ENCODE measurements at places on chromosomes 4 and X.

DNA sequence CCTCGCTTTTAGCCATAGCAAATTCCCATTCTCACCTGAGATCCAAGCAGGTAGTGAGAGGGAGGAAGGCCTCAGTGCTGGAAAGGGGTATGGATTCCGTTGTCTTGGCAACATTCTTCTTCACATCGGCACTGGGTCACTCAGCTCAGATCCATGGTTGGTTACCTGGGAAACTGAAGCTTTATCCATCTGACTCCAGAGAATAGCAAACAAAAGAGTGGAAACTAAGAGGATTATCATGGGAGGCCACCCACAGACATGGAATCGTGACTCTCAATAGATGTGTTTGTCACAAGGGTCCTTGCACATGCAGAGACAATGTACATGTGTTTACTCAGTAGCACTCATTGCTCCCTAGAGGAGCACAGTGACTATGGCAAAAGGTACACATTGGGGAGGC lies 81.0 kb downstream of the MAGED4 start:
- DNase-seq: no peak

DNA sequence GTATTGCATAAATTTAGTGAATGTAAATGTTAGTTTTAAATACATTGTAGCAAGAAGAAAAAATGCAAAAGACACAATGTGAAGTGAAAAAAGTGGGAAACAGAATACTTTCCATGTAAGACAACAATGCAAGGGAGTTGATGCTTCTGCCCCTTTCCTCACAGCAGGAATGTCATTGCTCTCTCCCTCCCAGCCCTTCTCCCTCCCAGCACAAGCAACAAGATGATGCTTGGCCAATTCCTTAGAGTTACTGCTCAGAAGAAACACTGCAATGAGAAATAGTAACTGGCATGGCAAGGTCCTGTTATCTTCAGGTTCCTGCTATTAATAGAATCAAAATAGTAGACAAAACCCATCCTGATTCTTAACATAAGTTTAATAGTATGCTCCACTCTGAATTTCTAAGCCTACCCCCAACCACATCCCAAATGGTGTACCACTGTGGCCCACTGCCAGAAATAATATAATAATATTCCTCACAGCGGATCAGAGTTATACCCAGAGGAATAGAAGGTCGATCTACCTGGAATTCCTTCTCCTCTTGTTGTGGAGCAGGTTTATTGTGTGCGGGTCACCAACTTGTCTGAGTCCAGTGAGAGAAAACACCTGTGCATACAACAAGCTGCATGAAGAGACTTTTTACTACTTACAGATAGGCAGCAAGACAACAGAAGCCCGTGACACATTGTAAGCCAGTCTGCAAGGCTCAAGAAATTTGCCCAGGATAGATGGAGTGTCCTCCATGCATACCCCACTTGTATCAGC lies 69.8 kb upstream of the SLC7A11 start:
- DNase-seq: no peak

DNA sequence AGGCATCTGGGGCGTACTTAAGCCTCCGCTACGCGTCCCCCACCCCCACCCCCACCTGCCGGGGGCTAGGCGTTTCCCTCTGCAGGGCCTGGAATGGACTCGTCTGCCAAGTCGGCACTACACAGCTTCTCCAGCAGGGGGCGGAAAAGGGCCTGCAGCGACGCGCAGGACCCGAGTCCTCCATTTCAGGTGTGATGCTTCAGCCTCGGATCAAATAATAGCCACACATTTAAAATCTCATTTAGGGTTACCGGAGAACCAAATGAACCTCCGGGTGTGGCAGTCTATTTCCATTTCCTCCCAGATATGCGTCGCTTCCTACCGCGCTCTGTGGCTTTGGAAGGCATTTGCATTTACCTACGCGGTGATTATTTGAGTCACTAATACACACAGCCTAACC lies 2.9 kb downstream of the PAK3 start:
- DNase-seq: peak; percentile 12

DNA sequence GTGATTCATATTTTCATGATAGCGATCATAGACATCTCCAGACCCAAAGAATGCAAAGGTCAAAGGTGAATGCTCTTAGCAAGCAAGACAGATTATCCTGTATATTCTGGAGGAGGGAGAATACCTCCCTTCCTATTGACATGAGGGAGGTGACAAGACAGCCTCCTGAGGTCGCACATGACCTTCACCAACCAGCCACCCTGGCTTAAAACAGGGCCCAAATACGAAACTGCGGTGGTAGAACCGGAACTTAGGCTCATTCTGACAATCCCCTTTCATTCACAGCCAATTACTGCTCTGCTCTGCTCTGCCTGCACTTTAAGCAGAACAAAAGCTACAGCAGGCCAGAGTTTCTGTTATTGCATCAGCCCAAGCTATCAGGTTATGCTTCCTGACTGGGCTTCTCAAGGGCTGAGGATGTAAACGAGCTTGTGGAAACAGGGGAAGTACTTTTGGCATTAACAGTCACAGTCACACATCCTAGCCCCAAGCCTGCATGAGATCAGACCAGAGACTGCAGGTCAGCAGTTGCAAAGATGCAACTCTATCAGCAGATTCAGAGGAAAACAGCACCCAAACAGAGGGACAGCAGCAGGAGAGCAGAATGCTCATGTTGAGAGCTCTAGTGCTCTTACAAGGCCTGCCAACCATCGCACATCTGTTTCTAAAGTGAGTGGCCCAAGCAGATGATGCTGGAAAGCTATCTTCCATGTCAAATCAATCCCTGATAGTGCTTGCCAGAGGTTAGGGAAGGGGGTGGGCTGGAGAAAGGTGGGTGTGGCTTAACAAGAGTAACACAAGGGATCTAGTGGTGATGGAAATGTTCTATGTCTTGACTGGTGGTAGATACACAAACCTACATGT lies 51.3 kb upstream of the MAP3K15 start:
- no peak for DNase-seq

DNA sequence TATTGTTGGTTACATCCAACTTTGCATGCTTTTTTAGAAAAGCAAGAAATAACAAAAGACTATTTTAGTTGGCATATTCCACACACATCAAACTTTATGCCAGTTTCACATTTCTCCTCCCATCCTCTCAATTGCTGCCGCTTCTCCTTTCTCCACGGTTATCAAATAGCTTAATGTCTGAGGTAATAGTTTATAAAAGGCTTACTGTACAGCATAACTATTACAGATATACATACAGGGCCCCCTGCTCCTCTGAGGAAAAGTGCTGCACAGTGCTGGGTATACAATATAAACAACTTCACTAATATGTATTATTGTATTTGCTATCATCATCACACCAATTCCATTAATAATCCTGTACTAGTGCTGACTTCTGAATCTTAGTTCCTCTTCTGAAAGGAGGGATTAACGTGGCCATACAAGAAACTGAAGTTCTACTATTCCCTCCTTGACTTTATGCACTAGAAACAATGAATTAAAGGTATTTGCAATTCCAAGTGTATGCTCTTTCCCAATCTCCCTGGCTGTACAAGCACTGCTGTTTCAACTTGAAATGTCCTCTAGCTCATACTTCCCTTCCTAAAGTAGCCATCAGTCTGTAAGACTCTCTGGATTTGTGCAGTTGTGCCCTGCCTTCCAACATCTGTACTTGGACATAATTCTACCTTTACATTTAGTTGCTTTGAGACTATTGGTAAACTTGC lies 2.5 kb downstream of the CCNI start:
- DNase-seq: no peak

- DNase-seq: no peak
These were observed 185.7 kb upstream of the TBL1X start for GRCh38 chrX:9279234-9279544.

DNA sequence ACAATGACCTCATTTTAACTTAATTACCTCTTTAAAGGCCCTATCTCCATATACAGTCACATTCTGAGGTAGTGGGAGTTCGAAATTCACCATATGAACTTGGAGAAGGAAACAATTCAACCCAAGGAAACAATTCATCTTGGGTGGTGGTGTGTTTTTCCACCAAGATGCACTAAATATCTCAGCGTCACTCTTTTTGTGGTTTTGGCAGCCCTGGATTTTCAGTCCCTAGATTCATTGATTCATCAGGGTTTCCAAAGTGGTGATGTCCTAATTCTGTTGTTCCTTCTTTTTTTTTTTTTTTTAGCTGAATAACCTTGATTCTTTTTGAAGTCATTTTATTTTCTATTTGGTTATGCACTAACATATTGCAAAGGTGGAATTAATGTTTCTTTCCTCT lies 162.6 kb upstream of the RAPGEF2 start:
- no peak for DNase-seq

Measured in SHP77 treated with DMSO at 0.1 percent for 48 hours (cell line).